ENCODE measurements at places on chromosomes 3 and 15.

- no peak for DNase-seq
Observed at GRCh38 chr15:101050623-101051290, 131.6 kb downstream of the LRRK1 start.

DNA sequence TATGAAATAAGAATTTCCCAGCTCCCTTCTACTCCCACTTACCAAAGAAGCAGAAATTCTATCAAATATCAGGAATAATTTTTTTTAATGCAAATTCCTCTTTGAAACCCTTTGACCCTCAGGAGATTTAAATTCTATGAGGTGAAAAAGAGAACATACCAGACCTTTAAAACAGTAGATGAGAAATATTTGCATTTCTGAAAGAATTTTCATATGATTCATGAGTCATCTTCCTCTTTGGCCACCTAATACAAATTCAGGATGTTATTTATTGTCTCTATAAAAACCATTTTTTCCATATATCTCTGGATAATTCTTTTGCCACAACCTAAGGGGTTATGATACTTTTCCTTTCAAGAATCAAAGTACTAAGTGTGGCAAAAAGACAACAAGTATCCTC, 67.3 kb upstream of the ST3GAL6 start:
- peak; percentile 5 for DNase-seq

DNA sequence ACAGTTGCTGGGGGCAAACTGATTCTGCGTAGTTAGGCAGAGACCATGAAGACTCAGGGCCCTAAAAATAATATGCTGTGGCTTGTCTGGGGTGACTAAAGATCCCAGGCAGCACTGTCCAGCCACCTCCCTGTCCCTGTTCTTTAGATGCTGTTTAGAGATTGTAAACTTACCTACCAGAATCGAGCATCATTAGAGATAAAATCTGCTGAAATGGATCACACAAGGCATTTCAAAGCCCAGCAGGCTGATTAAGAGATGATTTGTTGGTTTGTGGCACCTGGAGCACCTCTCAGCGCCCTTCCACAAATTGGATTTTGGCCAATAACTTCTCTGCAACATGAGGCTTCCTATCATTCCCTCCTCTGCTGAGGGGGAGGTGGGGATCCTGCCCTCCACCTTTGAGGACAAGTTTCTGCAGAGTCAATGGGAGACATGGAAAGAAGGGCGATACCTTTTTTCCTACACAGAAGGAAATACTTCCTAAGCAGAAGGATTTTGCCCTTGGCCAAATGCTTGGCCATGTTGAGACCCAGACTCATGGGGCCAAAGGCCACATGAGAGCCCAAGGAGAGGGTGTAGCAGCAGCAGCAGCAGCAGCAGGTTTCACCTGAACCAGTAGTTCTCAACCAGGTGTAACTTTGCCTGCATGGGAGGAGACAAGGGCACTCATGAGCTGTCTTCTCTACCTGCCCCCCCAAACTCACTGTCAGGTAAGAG, 37.5 kb downstream of the SEMA5B start:
- no peak for DNase-seq

- DNase-seq: peak; percentile 6
Observed at GRCh38 chr15:64166102-64166890, 3.5 kb upstream of the PPIB start.

- no peak for DNase-seq
Observed at GRCh38 chr3:9786825-9787669, 5.2 kb downstream of the TADA3 start.

- peak; percentile 86 for DNase-seq
Observed at GRCh38 chr3:148757238-148758215, 59.8 kb downstream of the AGTR1 start.

- DNase-seq: peak; percentile 34
Observed at GRCh38 chr3:48042071-48042760, 26.0 kb upstream of the MAP4 start.

GRCh38 chr3:117674321-117674720, 964.7 kb downstream of the TUSC7 start:
- DNase-seq: no peak

- DNase-seq: peak; percentile 21
Observed at GRCh38 chr3:50226888-50227389, 9.1 kb upstream of the GNAI2 start.
